ENCODE measurements at places on chromosomes 5 and 9.

GRCh38 chr5:170254056-170254455, 21.3 kb downstream of the C5orf58 start:
- no peak for DNase-seq

DNA sequence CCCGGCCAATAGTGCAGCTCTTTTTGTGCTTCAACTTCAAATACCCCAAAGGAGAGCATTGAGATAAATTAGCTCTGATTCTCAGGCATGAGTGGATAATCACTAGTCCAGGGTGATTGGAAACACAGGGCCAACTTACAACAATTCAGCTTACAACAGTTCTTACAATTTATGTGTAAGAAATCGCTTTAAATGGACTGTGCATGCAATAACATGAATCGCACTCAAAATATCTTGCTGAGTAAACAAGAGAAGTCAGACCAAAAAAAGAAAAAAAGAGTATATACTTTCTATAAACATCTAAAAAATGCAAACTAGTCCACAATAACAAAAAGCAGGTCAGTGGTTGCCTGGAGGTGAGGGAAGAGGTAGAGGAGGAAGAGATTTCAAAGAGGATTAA, 150.6 kb upstream of the EDIL3 start:
- DNase-seq, result no peak

DNA sequence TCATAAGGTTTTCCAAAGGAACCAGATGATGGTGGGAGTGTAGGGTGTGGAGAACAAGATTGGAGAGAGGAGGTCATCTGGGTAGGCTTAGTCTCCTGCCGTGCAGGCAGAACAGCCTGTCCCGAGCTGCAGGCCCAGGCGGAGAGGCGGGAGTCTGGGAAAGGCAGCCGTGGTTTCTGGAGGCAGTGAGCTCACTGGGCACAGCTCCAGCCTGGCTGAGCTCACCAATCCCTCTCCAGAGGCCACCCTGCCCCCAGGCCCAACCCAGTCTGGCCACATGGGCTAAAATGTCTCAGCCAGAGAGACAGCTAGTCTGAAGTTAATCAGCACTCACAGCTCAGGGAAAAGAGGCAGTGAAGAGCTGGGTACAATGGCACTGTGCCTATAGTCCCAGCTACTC, 12.3 kb downstream of the P4HA2 start:
- DNase-seq, result no peak

- DNase-seq, result no peak
Measured at GRCh38 chr5:163385271-163385670, 52.1 kb upstream of the CCNG1 start.

- DNase-seq, result peak; percentile 40
Measured at GRCh38 chr5:160289721-160290120, 22.6 kb downstream of the CCNJL start.

DNA sequence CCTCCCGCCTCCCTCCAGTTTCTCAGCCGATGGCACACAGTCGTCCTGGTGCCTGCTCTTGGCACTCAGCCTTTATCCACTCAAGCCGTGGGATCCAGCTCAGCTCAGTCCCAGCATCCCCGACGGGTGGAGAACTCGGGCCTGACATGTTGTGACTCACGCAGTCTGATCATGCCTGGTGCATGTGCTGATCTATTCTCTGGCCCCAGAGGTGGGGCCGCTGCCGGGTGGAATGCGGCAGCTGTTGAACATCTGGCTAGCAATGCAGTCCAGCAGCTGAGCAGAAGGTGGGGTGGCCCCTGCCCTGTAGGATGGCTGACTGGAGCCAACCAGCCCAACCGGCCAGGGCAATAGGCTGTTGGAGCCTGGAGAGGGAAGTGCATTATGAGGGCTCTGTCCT, 1.7 kb upstream of the AIF1L start:
- DNase-seq, result no peak

DNA sequence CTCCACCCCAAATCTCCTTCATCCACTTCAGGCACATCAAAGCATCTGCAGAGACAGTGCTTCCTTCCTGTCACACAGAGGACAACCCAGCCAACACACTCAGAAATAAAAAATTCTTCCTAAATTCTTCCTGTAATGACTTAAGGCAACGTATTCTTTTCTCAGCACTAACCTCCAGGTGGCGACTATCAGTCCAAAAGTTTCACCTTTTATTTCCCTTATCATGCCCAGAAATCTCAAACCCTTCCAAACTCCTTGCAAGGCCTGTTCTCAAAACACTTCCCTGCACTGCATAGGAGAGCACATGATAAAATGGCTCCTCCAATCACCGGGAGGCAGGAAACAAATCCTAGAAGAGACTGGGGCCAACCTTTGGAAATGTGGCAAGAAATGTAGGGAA, 35.1 kb downstream of the SLIT3 start:
- no peak for DNase-seq

GRCh38 chr5:54518146-54518817, 723 bp downstream of the SNX18 start:
- DNase-seq, result no peak

GRCh38 chr5:143231973-143232812, 171.3 kb downstream of the NR3C1 start:
- no peak for DNase-seq

GRCh38 chr5:118379470-118379869, 608.9 kb downstream of the DTWD2 start:
- no peak for DNase-seq

DNA sequence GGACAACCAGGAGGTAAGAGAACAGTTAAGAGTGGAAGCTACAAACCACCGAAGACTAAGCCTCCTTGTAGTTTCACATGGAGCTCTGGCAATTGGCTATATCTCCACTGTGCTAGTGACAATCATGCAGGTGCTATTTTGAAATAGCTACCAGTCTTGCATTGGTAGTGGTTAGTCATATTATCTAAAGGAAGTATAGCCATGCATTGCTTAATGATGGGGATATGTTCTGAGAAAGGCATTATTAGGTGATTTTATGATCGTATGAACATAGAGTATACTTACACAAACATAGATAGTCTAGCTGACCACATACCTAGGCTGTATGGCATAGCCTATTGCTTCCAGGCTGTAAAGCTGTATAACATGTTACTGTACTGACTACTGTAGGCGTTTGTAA, 28.4 kb downstream of the HSDL2 start:
- DNase-seq, result no peak

GRCh38 chr9:84271921-84272556, 68.5 kb downstream of the SLC28A3 start:
- no peak for DNase-seq

- DNase-seq, result no peak
Measured at GRCh38 chr9:113587471-113588031, 124.0 kb downstream of the RGS3 start.

DNA sequence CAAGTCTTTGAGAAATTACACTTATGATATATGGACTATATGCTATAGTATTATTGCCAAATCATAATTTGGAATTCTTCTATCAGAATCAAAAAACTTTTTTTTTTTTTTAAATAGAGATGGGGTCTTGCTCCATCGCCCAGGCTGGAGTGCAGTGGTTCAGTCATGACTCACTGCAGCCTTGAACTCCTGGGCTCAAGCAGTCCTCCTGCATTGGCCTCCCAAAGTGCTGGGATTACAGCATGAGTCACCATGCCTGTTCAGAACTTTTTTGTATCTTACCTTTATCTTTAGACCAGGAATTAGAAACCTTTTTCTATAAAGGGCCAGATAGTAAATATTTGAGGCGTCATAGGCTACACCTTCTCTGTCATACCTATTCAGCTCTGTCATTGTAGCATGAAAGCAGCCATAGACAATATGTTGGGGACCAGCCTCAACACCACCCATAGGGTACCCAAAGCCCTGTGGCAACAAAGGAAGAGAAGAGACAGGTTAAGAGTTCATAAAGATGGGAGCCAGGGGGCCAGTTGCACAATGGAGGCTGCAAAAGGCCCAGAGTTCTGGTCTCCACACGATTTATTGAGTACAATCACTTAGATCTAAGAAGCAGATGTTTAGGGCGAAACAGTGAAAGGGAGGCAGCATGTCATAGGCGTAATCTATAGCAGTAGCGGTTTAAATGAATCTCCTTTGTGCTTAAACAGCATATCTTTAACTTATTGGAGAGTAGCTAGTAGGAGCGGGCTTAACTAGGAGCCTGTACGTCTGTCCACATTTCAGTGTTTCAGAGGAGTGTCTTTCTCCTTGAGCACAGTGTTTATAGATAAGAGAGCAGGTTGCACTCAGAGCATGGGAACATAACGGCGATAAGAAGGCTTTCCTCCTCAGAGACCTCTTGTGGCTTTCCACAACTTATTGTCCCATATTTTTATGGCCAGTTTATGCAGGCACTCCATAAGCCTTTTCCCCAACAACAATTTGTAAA, 12.5 kb downstream of the ECM2 start:
- DNase-seq, result no peak

DNA sequence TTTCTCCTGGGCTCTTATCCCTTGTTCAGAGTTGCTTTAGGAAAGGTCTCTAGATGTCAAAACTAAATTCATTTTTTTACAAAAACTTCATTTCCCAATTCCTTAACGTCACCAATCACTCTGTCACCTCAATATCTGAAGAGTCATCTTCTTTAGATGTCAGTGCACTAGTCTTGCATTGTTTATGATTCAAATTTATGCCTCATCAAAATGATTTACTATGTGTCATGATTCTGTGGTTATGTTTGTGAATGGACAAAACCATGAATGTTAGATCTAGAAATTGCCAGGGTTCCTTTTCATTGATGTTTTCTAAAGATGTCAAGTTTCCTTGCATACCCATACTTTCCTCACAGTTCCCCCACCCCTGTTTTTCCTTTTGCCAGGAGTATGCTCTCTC, 21.5 kb downstream of the CWC27 start:
- DNase-seq, result no peak

GRCh38 chr5:133744960-133745308, 132.6 kb upstream of the FSTL4 start:
- no peak for DNase-seq

DNA sequence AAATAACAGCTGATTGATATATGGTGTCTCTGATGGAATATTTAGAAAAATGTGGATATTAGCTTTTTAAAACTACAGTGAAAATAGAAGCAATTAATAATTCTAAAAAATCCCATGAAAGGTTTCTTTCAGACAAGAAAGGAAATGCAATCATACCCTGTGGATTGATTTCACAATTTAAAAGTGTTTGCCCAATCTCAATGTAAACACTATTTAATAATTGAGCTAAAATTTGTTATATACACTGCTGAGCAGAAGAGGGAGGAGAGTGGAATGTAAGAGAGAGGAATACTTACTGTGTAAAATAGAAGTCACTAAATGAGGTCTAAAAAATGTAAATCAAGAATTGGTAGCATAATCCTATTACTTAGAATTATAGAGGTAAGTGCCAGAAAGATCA, 76.9 kb downstream of the FEM1C start:
- DNase-seq, result no peak

- no peak for DNase-seq
Measured at GRCh38 chr9:89274838-89275237, 36.2 kb upstream of the CKS2 start.

DNA sequence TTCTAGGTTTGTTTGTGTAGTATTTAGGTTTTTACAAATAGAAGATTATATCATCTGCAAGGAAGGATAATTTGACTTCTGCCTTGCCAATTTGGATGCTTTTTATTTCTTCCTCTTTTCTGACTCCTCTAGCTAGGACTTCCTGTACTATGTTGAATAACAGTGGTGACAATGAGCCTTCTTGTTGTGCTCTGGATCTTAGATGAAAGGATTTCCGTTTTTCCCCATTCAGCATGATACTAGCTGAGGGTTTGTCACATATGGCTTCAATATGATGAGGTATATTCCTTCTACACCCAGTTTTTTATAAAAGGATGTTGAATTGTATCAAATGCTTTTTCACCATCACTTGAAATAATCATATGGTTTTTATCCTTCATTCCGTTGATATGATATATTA, 101.4 kb downstream of the FBXO4 start:
- DNase-seq, result no peak

GRCh38 chr9:30534896-30535295, 1849.5 kb upstream of the ACO1 start:
- no peak for DNase-seq

GRCh38 chr9:36148311-36149051, 11.9 kb downstream of the GLIPR2 start:
- DNase-seq, result no peak

DNA sequence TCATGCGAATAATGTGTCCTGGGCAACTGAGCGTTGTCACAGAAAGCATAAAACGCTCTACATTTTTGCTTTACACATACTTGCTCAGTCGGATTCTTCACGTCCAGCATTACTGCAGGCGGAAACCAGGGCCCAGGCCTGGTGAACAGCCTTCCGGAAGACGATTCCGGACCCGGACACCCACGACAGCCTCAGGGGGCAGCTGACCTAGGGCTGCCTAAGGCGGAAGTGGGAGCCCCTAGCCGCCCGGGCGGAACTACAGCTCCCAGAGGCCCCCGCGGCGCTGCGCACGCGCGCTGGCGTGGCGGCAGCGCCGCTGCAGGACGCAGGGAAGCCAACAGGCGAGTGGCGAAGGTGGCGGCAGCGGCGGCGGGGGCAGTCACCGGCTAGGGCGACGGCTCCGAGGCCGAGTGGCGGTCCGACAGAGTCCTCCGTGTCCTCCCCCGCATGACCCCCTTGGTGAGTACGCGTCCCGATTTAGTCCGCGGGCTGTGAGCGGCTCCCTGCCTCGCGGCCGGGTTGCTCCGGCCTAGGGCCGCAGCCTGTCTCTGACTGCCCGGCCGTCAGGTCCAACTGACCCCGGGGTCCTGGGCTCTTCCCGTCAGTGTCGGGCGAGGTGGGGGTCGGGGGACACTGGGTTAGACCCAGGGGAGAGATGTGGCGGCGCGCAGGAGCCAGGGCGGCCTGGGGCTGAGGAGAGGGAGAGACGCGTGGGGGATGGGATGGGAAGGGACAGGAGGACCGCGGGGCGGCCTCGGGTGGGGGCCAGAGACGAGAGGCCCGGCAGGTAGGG, at the start of gene GAPVD1:
GAPVD1 (plus strand) TSS at position 326 of the 793 bp plus-strand sequence. CDS start 37,096 bp downstream, outside the sequence.
- DNase-seq, result peak; percentile 90

- DNase-seq, result no peak
Measured at GRCh38 chr5:78429332-78429980, 69.0 kb downstream of the SCAMP1 start.

GRCh38 chr5:161009194-161009593, 157.2 kb upstream of the ATP10B start:
- DNase-seq, result no peak

GRCh38 chr9:36878986-36879982, 154.8 kb downstream of the PAX5 start:
- no peak for DNase-seq

GRCh38 chr5:99272576-99272975, 343.8 kb upstream of the CHD1 start:
- no peak for DNase-seq
